ENCODE measurements at places on chromosomes 2 and 18.

- no peak for DNase-seq
Measured at GRCh38 chr2:39875182-39875913, 96.3 kb upstream of the THUMPD2 start.

DNA sequence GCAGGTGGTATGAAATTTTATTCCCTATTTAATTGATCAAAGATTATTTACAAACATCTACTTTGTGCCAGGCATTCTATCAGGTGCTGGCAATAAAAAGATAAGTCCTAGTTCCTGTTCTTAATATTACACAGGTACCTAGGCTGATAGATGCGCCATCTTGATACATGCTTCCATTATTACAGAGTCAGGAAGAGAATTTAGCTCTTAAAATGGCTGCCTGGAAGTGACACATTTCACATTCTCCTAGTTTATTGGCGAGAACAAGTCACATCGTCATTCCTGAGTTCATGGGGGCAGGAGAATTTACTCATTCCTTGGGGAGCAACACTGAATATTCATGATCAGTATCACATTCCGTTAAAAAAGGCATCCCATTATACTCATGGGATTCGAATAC, 1.1 kb upstream of the DARS1 start:
- DNase-seq, result no peak

DNA sequence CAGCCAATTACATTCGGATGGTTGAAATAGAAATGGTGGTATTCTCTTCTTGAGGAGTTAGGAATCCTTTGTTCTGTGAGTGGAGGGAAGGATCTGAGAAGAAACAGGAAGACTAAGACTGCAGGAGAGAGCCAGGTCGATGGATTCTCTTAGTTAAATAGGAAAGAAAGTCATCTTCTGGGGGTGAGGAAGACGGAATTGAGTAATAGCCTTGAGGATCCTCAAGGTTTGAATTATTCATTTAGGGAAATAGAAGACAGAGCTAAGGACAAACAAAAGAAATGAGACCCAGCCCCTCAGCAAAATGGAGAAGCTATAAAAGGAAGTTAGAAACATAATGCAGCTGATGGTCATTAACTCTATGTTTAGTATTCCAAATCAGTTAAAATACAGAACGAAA, 1.8 kb downstream of the LAPTM4A start:
- no peak for DNase-seq

DNA sequence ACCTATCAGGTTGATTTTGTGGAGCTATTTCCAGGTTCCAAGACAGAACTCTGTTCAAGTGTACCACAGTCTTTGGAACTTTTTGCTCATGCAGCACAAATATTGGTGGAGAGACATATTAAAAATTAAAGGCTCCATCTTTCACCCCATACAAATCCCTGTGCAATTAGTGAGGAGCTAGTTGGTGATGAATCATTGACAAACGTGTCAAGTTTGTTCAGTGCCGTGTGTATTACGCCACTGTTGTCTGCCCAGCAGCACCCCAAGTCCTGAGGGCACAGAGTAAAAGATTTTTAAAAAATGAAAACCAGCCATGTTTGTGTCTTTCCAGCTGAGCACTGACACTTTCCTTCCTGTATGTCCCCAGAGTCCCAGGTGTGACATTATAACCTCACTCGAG, 9.3 kb downstream of the ATOH8 start:
- no peak for DNase-seq

GRCh38 chr2:182715121-182715891, 751 bp upstream of the DNAJC10 start:
- no peak for DNase-seq

- DNase-seq, result no peak
Measured at GRCh38 chr2:72115110-72116080, 32.3 kb downstream of the CYP26B1 start.

DNA sequence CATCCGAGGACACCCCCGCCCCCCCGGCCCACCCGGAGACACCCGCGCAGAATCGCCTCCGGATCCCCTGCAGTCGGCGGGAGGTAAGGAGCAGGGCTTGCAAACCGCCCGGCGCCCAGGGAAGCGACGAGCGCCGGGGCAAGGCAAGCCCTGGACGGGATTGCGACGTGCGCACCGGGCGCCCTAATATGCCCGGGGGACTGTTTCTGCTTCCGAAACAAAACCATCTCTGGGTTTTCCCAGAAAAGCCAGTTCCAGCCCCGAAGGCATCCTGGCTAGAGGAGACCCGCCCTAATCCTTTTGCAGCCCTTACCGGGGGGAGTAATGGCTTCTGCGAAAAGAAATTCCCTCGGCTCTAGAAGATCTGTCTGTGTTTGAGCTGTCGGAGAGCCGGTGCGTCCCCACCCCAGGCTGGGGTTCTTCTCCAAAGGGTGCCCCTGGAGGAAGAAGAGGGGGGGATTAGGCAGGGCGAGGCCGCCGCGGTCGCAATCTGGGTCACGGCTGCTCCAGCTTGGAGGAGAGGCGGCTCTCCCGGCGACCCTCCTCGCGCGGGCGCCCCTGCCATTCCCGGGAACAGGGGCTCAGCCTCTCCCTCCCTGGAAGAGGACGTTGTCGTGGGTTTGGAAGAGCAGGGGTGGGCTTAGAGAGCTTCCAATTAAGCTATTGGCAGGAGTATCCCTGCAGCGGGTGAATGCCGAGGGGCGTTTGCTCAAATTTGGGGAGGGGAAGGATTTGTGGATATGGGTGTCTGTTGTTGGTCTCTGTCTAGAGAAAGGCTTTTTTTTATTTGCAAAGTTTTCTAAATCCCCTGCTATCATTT, 521 bp downstream of the MYCN start:
- no peak for DNase-seq

GRCh38 chr2:104836265-104836664, 17.6 kb upstream of the POU3F3 start:
- DNase-seq, result no peak

- no peak for DNase-seq
Measured at GRCh38 chr18:596288-596881, 403 bp upstream of the CLUL1 start.

DNA sequence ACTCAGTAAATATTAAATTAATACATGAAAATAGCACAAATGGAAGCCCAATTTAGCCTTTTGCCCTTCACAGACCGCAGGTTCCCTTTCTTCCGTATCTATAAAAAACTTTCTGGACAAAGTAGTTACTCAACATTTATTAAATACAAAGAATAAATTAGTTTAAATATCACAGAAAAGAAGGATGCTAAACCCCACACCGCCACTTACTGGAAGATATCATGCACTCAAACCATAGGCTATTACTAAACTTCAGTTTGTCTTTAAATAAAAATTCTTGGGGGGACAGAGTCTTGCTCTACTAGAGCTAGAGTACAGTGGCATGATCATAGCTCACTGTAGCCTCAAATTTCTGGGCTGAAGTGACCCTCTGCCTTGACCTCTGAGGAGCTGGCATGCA, 120.7 kb upstream of the FHL2 start:
- DNase-seq, result no peak

DNA sequence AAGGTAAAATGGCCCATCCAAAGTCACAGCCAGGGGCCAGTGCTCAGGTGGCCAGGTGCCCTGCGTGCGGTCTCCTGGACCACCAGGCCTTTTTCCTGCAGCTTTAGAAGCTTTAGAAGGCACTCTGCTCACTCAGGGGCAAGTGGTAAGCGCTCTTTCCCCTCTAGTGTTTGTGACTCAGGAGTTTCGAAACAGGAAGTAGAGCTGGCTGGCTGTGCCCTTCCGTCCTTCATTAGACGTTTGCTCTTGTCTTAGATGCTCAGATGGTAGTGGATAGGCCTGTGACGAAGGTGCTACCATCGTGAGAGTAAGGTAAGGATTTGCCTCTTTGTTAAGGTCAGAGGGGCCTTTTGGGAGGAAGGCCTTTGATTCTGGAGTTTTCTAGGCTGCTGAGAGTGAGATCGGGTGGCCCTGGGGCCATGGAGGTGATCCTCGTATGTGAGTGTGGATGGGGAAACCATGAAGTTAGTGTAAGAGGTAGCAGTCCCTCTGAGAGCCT, at the start of gene CASP8:
Gene CASP8 (plus strand): TSS at position 235 of the 499 bp plus-strand sequence. CDS start 5,951 bp downstream, outside the sequence.
- DNase-seq, result no peak

- DNase-seq, result no peak
Measured at GRCh38 chr2:112542984-112543661, 858 bp downstream of the POLR1B start.

- DNase-seq, result no peak
Measured at GRCh38 chr2:201171259-201171814, 11.6 kb upstream of the CASP10 start.

Data from NCI-H187 treated with DMSO at 0.1 percent for 48 hours (cell line).